ENCODE measurements at places on chromosomes 3 and 15.

DNA sequence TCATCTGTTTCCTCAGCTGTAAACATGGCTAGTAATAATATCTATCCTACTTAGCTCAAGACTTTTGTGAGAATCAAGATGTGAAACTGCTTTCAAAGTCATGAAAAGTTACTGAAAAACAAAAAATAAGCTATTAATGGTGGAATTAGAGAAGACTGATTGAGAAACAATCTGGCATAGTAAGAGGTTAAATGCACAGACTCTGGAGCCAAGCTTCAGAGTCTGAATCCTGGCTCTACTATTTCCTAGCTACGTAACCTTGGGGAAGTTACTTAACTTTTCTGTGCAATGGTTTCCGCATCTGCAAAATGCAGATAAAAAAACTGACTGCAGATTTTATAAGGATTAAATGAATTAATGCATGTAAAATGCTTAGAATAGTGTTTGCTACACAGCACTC, 28.8 kb downstream of the LRRFIP2 start:
- peak; percentile 31 for DNase-seq

- DNase-seq: peak; percentile 78
These were observed 17.6 kb upstream of the ALDH1L1 start for GRCh38 chr3:126197854-126198584.

- peak; percentile 51 for DNase-seq
These were observed 47.9 kb downstream of the YEATS2 start for GRCh38 chr3:183745300-183746098.

DNA sequence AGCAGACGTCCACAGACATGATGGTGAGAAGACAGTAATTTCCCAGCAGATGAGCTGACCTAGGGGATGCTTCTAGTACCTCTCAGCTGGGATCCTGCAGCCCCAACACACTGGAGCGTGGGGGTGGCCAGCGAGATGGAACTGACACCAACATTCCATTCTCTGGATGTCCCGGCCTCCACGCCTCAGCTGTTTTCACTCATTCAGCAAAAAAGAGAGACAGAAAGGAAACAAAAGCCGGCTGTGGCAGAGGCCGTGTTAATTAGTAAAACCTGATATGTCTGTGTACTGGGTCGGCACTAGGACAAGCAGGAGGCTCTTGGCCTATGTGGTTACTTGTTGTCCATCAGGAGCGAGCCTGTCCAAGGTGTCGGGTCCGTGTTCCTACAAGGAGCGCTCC, 82.6 kb upstream of the MYZAP start:
- DNase-seq: no peak

DNA sequence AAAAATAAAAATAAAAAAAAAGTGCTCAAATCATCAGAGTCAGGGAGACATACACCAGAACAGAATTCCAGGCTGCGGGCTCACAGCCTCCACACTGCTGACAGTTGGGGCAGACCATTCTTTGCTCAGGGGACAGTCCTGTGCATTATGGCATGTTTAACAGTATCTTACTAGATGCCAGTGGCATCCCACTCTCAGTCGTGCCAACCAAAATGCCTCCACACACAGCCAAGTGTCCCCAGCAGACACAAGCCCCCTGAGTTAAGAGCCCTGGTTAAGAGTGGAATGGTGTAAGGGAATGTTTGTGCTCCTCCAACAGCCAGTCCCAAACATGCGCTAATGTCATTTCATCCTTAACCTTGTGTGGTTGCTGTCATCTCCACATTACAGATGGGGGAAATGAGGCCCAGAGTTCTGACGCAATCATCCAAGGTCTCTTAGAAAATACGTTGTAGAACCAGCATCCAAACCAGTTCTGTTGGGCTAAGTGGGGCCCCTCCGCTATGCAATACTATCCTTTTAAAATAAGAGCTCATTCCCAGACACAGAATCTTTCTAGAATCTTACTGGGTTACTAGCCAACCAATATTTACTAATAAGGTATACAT, 26.0 kb downstream of the CFAP92 start:
- DNase-seq: no peak

DNA sequence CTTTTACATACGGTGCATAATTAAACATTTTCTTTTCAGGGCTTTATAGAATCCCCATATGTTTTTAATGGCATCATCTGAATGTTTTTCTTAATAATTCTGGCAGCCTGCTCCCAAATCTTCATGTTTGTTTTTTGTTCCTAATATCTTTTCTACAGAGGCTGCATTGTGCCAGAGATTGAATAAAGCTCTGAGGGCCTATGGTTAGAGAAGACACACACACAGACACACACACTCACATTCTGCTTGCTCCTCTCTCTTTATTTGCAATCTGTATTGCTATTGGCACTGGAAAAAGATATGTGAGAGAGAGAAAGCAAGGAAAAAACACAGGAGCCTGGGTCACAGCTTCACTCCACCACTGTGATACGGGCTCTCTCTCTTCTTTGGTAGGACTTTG, 136.0 kb downstream of the MECOM start:
- no peak for DNase-seq

DNA sequence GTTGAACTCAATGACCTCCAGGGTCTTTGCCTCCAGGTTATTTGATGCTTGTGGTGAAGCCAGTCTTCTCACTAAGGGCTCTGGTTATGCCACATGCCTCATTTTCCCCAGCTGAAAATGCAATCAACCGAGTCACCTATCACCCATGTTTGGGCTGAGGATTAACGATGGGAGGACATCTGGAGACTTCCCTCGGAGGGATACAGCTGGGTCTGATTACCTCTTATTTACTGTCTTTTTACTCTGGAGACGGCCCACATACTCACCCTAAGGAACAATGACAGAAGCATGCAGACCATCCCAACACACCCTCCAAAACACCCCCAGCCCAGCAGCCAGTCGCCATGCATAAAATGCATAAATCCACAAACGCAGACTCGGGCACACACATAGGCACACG, 187.4 kb downstream of the OPA1 start:
- DNase-seq: no peak

- DNase-seq: no peak
These were observed 183.7 kb upstream of the NAALADL2 start for GRCh38 chr3:174675406-174675805.

DNA sequence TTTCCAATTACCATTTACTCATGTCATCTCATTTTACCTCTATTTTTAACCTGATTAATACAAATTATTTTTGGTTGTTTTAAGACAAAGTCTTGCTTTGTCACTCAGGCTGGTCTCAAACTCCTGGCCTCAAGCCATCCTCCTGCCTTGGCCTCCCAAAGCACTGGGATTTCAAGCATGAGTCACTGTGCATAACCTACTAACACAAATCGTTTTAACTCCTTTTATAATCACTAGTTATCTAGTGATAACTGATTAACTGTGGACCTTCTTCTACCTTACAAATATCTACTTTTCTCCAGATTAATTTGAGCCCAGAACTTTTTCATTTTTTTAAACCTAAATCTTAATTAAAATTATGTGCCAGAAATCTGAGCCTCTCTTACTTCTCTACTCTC, 4.6 kb downstream of the ATP13A3 start:
- no peak for DNase-seq

- DNase-seq: no peak
These were observed 155.1 kb upstream of the FRMD4B start for GRCh38 chr3:69540706-69541581.

DNA sequence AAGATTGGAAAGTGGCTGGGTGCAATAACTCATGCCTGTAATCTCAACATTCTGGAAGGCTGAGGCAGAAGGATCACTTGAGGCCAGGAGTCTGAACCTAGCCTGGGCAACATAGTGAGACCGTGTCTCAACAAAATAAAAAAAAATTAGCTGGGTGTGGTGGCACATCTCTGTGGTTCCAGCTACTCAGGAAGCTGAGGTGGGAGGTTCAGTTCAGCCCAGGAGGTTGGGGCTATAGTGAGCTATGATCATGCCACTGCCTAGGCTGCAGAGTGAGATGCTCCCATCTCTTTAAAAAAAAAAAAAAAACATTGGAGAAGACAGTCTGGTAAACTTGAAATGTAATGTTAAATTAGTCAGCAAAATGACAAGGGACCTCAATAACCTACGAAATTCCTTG, 57.9 kb downstream of the STAG1 start:
- DNase-seq: no peak

DNA sequence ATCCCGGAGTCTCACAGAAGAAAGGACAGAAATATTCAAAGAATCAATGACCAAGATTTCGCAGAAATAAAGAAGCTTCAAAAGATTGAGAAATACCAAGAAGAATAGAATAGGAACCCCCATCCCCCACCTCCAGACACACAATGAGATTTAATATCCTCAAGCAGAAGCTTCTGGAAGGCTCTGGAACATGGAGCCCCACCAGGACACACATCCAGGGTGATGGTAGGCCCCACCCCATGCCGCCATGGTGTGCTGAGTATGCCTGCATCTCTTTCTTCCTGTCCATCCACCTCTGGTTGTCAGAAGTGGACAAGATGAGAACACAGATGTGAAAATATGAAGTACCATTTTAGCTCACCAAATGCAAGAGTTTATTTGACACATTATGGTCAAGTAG, 19.3 kb downstream of the PRR23E start:
- DNase-seq: no peak

- DNase-seq: no peak
These were observed 37.1 kb upstream of the ARNT2 start for GRCh38 chr15:80367094-80367493.

- DNase-seq: no peak
These were observed 636.5 kb downstream of the ZBBX start for GRCh38 chr3:166743481-166744134.

DNA sequence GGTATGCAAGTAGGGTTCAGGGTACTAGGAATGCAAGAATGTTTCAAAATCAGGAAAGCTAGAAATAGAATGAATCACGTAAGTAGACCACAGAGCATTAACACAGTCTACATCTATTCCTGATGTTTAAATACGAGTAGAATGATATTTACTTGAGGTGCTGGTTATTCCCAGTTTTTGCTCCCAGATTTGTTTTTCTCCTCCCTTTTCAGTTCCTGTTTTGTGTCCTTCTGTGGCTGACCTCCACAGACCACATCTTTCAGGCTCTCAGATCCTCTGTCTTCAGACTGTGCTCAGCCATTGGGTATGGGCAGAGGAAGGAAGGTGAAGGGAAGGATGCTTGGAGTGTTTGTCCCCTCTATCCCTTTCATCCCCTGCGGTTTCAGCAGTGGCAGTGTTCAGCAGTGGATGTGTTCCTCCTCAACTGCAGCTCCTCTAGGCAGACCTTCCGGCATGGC, 276.6 kb downstream of the ZNF621 start:
- no peak for DNase-seq

DNA sequence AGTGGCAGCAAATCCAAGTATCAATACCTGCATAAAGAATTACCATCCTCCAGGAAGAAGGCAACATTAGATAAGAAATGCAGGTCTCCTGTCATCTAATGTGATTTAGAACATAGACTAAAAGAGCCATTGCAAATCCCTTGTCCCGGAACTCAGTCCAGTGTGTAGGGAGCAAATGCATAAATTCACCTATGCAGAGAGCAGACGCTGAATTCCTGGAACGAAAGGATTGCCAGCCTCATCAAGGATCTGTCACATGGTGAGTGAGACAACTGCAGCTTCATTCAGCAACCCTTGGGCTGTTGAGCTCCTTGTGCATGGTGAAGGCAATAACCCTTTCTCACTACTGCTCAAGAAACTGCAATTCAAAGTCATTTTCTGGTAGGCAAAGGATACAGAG, 696.8 kb upstream of the CFAP20DC start:
- no peak for DNase-seq

- DNase-seq: no peak
These were observed 51.7 kb downstream of the SEMA5B start for GRCh38 chr3:122975924-122976293.

- no peak for DNase-seq
These were observed 2.5 kb upstream of the NLGN1 start for GRCh38 chr3:173395073-173395411.

- no peak for DNase-seq
These were observed 26.8 kb downstream of the SERPINI1 start for GRCh38 chr3:167762296-167762695.
